ENCODE measurements at places on chromosomes 12 and 14. TPM values are rescaled to one million over a fixed set of nuclear protein-coding genes. Genes with fewer than 3 reads are reported as not detected.

DNA sequence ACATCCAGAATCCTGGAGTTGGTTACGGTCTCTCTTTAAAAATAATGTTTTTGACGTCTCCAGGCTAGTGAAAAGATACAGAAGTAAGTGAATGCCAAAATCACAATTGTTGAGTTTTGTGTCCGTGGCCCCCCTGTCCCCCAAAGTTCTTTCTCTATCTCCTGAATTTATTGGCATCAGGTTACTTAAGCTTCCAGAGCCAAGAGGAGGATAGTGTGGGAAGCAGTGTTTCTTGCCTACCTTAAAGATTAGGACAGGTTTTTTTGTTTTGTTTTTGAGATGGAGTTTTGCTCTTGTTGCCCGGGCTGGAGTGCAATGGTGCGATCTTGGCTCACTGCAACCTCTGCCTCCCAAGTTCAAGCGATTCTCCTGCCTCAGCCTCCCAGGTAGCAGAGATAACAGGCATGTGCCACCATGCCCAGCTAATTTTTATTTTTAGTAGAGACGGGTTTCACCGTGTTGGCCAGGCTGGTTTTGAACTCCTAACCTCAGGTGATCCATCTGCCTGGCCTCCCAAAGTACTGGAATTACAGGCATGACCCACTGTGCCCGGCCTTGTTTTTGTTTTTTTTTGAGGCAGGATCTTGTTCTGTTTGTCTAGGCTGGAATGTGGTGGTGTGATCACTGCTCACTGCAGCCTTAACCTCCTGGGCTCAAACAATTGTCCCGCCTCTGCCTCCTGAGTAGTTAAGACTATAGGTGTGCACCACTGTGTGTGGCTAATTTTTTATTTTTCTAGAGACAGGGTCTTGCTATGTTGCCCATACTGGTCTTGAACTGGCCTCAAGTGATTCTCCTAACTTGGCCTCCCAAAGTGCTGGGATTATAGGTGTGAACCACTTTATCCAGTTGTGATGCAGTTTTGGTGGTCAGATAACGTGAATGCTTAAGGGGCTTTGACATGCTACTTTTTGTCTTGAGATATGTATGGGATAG, 5.4 kb downstream of the SRSF5 start:
- DNase-seq, result no peak

DNA sequence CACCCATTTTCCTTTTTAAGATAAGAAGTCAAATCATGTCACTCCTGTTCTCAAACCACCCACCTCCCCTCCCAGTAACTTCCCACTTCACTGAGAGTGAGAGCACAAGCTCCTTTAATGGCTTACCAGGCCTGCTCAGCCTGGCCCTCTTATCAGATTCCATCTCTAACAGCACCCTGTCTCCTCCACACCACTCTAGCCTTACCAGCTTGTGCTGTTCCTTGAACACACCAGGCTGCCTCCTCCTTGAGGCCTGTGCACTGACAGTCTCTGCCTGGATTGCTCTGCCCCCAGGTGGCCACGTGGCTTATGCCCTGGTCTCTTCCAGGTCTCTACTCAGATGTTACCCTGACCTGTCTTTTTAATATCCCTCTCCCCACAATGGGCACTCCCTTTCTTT, 40.1 kb upstream of the EVL start:
- DNase-seq, result peak; percentile 59

The ABCD2 gene
- 0.08 TPM for total RNA-seq

The TMCC3 gene
- total RNA-seq, result 3.1 TPM

The CLEC2B gene
- 13.0 TPM for total RNA-seq

The CEBPE gene
- not detected for total RNA-seq

All from SK-MEL-5 (cell line).